ENCODE measurements at places on chromosomes 7 and 10.

- DNase-seq, result no peak
These were observed 2.8 kb upstream of the LZTS2 start for GRCh38 chr10:100996678-100997359.

GRCh38 chr7:108012499-108013430 is 9.8 kb upstream of the LAMB1 start:
- DNase-seq, result no peak

GRCh38 chr7:45007571-45008328 is 7.7 kb downstream of the CCM2 start:
- no peak for DNase-seq

DNA sequence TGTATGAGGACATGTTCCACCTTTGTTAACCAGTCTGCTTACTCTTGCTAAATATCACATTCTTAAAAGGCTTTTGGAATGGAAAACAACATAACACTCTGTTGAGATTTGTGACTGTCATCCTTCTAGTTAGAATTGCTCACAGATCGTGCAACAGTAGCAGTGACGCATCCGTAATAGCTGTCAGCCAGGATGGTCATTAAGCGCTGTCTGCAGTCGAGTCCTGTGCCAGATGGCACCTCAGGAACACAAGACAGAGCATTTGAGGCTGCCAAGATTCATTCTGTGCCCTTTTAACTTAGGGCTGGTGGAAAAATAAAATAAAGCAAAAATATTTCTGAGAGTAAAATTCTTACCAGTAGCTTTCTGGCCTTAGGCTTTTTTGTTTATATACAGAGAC is 348.6 kb downstream of the ANKRD7 start:
- no peak for DNase-seq

GRCh38 chr7:141386881-141387280 is 164.3 kb upstream of the AGK start:
- DNase-seq, result no peak
